ENCODE measurements at places on chromosomes 11 and 22.
A peak's percentile ranks its signal among the peaks of the same experiment; 100 is the strongest.

- H3K4me3 ChIP-seq = no peak overlapping the region
- no peaks in the 10 kb centered on the region for H3K36me3 ChIP-seq
- no peak for DNase-seq
- H3K27me3 ChIP-seq = no peaks in the 10 kb centered on the region
- no peaks in the 10 kb centered on the region for H3K4me1 ChIP-seq
These were observed 3.7 kb downstream of the OR6Q1 start for GRCh38 chr11:58034471-58034870.

- H3K4me3 ChIP-seq = no peak overlapping the region
- DNase-seq = no peak
- H3K36me3 ChIP-seq = no peaks in the 10 kb centered on the region
- H3K27ac ChIP-seq = no peak overlapping the region
These were observed 177.5 kb downstream of the TMEM135 start for GRCh38 chr11:87215236-87215635.

DNA sequence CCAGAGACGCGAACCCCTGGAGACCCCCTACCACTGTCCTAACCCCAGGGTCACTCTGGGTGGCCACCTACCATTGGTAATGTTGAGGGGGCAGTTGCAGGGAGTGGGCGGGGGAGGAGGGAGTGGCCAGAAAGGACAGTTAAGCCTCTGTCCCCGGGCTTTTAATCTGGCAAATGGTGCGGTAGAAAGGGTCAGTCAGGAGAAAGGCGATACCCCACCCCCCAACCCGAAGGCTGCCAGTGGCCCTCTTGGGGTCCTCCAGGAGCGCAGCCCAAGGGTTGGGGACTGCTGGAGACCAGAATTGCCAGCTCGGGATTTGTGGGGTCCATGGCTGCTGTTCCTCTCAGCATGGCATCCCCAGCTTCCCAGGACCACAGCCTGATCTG is 742 bp downstream of the P2RY2 start:
- no peak for DNase-seq
- H3K4me1 ChIP-seq = peaks cover 13% of the 10 kb centered on the region
- H3K27me3 ChIP-seq = peaks cover 29% of the 10 kb centered on the region
- peak overlapping the region; percentile 73 for H3K4me3 ChIP-seq

DNA sequence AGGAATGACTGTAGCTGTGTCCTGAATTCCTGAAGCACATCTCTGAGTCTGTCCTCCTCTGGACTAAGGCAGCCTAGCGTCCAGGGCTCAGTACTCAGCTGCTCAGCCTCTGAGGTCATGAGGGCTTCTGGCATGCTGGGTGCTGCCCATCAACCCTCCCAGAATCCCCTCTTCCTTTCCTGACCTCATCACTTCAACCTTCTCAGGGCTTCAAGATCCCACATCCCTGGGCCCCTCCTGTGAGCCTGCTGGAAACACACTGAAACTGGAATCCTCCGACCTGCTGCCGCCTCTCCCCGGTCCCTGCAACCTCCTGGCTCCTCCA is 803 bp downstream of the KRTAP5-8 start:
- peaks cover 3% of the 10 kb centered on the region for H3K4me1 ChIP-seq
- no peaks in the 10 kb centered on the region for H3K36me3 ChIP-seq
- no peak overlapping the region for H3K4me3 ChIP-seq
- no peak overlapping the region for H3K27ac ChIP-seq

DNA sequence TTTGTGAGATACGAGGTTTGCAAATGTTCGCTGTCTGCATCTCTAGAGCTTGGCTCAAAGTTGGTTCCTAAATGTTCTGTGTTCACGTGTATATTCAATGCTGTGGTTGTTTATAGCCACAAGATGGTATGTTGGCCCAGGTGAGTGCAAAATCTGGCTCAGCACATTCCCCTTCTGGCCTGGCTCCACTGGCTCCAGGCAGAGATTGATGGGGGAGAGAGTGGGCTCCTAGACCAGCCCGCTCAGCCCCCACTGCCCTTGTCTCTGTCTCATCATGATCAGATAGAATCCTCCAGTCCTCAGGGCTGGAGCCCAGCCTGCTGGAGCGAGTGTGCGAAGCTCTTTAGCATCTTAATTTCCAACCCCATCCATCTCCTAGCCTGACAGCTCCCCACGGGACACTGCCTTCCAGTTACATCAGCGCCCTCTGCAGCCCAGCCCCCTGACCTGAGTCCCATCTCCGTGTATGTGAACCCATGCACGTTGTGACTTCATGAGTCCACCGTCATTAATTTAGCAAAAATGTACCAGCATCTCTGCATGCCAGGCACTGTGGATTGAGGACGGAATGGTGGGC is 2.0 kb downstream of the P2RX3 start:
- peak; percentile 82 for DNase-seq
- H3K36me3 ChIP-seq = no peaks in the 10 kb centered on the region
- no peaks in the 10 kb centered on the region for H3K4me1 ChIP-seq
- peak overlapping the region; percentile 50 for H3K27ac ChIP-seq
- peaks cover 7% of the 10 kb centered on the region for H3K27me3 ChIP-seq

- peak overlapping the region; percentile 8 for H3K27ac ChIP-seq
- peak; percentile 54 for DNase-seq
- no peaks in the 10 kb centered on the region for H3K4me1 ChIP-seq
- H3K4me3 ChIP-seq = no peak overlapping the region
- no peaks in the 10 kb centered on the region for H3K27me3 ChIP-seq
These were observed 33.1 kb downstream of the LRFN4 start for GRCh38 chr11:66889960-66890359.

DNA sequence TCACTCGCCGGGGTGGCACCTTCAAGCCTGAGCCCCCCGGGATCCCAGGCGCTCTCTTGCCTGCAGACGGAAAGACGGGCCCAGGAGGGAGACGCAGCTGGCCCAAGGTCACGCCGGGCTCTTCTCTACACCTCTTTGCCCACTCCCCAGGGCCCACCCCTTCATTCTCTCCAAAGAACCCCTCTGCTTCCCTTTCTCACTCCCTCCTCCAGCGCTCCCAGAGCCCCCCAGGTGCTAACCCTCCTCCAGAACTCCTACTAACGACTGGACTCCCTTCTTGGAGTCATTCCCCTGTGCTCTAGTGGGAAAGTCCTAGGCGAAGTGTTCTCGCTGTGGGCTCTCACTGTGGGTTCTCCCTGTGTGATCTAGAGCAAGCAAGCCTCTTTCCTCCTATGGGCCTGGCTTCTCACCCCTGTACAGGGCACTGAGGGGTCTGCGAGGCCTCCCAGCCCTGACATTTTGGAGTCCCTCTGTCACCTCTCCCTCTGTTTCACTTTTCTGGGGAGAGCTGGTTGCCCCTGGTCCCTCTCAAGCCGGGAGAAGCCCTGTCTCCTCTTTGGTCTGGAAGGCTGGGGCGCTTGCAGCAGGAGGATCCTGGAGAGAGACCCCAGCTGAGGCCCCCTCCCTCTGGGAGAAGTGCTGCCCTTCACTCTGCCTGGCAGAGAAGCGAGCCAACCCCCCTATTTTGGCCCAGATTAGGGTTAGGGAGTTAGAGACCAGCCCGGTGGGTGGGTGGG is 858 bp downstream of the OAF start:
- H3K4me1 ChIP-seq = no peaks in the 10 kb centered on the region
- H3K36me3 ChIP-seq = no peaks in the 10 kb centered on the region
- H3K4me3 ChIP-seq = peak overlapping the region; percentile 62
- no peak overlapping the region for H3K27ac ChIP-seq

DNA sequence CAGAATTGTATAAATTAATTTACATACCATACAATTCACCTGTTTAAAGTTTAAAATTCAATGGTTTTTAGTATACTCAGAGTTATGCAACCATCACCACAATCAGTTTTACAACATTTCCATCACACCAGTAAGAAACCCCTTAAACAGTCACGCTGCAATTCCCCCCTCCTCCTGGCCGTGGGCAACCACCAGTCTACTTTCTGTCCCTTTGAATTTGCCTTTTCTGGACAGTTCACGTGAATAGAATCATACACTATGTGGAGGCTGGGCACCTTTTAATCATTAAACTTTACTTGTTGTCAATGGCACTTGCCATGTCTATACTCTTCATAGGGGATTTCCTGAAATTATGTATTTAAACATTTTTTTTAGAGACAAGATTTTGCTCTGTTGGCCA is 20.1 kb upstream of the SWAP70 start:
- H3K27ac ChIP-seq = no peak overlapping the region
- DNase-seq = peak; percentile 12
- no peaks in the 10 kb centered on the region for H3K4me1 ChIP-seq
- H3K27me3 ChIP-seq = no peaks in the 10 kb centered on the region
- H3K36me3 ChIP-seq = no peaks in the 10 kb centered on the region

- H3K4me1 ChIP-seq = no peaks in the 10 kb centered on the region
- DNase-seq = no peak
- H3K36me3 ChIP-seq = no peaks in the 10 kb centered on the region
- H3K27me3 ChIP-seq = no peaks in the 10 kb centered on the region
- H3K27ac ChIP-seq = no peak overlapping the region
- H3K4me3 ChIP-seq = no peak overlapping the region
These were observed 66.0 kb upstream of the FTH1 start for GRCh38 chr11:62033191-62034035.

DNA sequence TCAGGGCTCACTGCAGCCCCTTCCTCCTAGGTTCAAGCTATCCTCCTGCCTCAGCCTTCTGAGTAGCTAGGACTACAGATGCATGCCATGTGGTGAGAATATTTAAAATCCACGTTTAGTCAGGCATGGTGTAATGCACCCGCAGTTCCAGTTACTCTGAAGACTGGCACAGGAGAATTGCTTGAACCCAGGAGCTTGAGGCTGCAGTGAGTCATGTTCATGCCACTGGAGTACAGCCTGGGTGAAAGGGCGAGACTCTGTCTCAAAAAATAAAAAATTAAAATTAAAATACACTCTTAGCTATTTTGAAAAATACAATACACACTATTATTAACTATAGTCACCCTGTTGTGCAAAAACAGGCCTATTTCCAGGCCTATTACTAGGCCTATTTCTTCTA is 38.4 kb downstream of the NOX4 start:
- H3K36me3 ChIP-seq = no peaks in the 10 kb centered on the region
- DNase-seq = no peak
- no peak overlapping the region for H3K4me3 ChIP-seq

GRCh38 chr11:126834573-126834972 is 166.0 kb downstream of the KIRREL3 start:
- H3K4me1 ChIP-seq = no peaks in the 10 kb centered on the region
- peak; percentile 7 for DNase-seq
- H3K36me3 ChIP-seq = no peaks in the 10 kb centered on the region
- peaks cover 4% of the 10 kb centered on the region for H3K27me3 ChIP-seq

- no peak overlapping the region for H3K27ac ChIP-seq
- H3K4me1 ChIP-seq = no peaks in the 10 kb centered on the region
These were observed 42.2 kb downstream of the TMEM123 start for GRCh38 chr11:102410382-102410784.

DNA sequence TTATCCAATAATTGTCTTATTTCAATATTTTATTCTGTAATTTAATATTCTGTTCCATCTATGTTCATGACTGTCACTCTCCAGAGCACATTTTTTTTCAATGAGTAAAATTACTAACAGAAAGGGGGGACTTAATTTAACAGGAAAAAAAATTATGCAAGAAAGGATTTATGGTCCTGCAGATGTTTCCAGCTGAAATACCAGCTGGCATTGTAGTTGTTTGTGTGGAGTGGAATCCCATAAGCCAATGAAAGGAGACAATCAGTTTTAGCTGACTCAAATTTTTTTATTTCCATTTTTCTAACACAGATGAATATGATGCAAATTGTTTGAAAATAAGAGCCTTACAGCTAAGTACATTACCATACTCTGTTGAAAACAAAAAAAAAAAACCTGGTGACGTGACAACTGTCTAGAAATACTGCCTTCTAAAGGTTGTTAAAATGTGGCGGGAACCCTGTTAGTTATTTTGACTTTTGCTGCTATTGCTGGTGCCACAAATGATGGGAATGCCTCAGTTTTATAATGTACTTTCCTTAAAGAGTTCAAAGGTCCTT is 389.1 kb downstream of the ETS1 start:
- no peak overlapping the region for H3K27ac ChIP-seq
- H3K36me3 ChIP-seq = no peaks in the 10 kb centered on the region
- DNase-seq = no peak
- H3K4me3 ChIP-seq = no peak overlapping the region

- no peak overlapping the region for H3K27ac ChIP-seq
- H3K4me1 ChIP-seq = peaks cover 4% of the 10 kb centered on the region
- no peaks in the 10 kb centered on the region for H3K36me3 ChIP-seq
- no peak for DNase-seq
- no peak overlapping the region for H3K4me3 ChIP-seq
- H3K27me3 ChIP-seq = peaks cover 25% of the 10 kb centered on the region
These were observed 5.9 kb upstream of the OR10V1 start for GRCh38 chr11:59719556-59719955.

- H3K36me3 ChIP-seq = peaks cover 87% of the 10 kb centered on the region
- H3K27me3 ChIP-seq = no peaks in the 10 kb centered on the region
- DNase-seq = no peak
- no peak overlapping the region for H3K27ac ChIP-seq
These were observed 5.8 kb downstream of the PATZ1 start for GRCh38 chr22:31340360-31340759.

DNA sequence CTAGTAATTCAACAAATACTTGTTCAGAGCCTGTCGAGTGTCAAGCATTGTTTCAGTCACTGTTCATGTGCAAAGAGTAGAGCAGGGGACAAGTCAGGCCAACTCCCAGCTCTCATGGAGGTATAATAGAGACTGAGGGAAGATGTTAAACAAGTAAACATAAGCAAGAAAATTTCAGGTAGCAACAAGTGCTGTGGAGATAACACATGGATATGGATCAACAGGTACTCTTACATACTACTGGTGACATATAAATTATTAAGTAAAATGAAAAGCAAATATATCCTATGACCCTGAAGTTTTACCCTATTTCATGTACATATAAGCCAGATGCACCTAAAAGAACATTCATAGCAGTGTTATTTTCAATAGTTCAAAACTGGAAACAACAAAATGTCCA is 42.7 kb downstream of the SIK2 start:
- H3K4me1 ChIP-seq = no peaks in the 10 kb centered on the region
- no peak overlapping the region for H3K27ac ChIP-seq
- no peak for DNase-seq
- no peaks in the 10 kb centered on the region for H3K27me3 ChIP-seq

- no peaks in the 10 kb centered on the region for H3K36me3 ChIP-seq
- peak; percentile 80 for DNase-seq
- H3K4me1 ChIP-seq = no peaks in the 10 kb centered on the region
These were observed 29.6 kb downstream of the CAT start for GRCh38 chr11:34468209-34468841.

- peak overlapping the region; percentile 85 for H3K27ac ChIP-seq
- DNase-seq = no peak
- no peaks in the 10 kb centered on the region for H3K27me3 ChIP-seq
- peaks cover 96% of the 10 kb centered on the region for H3K36me3 ChIP-seq
- H3K4me1 ChIP-seq = peaks cover 3% of the 10 kb centered on the region
- no peak overlapping the region for H3K4me3 ChIP-seq
These were observed 54.1 kb downstream of the PPFIA1 start for GRCh38 chr11:70324376-70325115.

DNA sequence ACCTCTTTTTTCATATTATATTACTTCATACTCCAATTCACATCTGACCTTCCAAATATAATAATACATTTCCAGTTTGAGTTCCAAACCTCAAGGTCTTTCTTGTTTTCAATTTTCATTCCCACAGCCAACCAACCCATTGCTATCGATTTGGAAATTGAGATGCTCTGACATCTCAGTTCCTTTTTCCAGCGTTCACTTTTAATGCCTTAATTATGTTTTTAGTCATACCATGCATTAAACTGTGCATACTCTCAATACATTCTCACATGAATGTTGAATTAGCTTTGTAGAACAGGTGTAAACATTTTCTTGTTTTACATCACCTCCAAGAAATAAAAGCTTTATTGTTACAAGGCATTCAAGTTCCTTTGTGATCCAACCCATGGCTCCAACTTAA is 294.2 kb upstream of the ANO3 start:
- H3K4me3 ChIP-seq = no peak overlapping the region
- no peak for DNase-seq
- H3K36me3 ChIP-seq = no peaks in the 10 kb centered on the region

- H3K4me1 ChIP-seq = no peaks in the 10 kb centered on the region
- H3K27me3 ChIP-seq = no peaks in the 10 kb centered on the region
- H3K4me3 ChIP-seq = peak overlapping the region; percentile 84
- no peaks in the 10 kb centered on the region for H3K36me3 ChIP-seq
- DNase-seq = peak; percentile 88
These were observed 143.8 kb downstream of the NECTIN1 start for GRCh38 chr11:119585043-119585781.

Data from endodermal cell (in vitro differentiated cells).